ENCODE measurements at places on chromosomes 12 and 14. TPM values are rescaled to one million over a fixed set of nuclear protein-coding genes. Genes with fewer than 3 reads are reported as not detected.

GPX2 gene
- total RNA-seq: not detected

GRIP1 gene
- 12.5 TPM for total RNA-seq

PIP4P1 gene
- total RNA-seq: 27.9 TPM

TAS2R9 gene
- not detected for total RNA-seq

SPPL3 gene
- total RNA-seq: 32.1 TPM

GYS2 gene
- total RNA-seq: not detected

INTS13 gene
- 24.3 TPM for total RNA-seq

NUMB gene
- 63.4 TPM for total RNA-seq

RFX4 gene
- not detected for total RNA-seq

CHGA gene
- 1.2 TPM for total RNA-seq

MFAP5 gene
- total RNA-seq: 94.7 TPM

FOXG1 gene
- 0.66 TPM for total RNA-seq

TBC1D30 gene
- 3.3 TPM for total RNA-seq

ENDOU gene
- 2.0 TPM for total RNA-seq

OTUB2 gene
- total RNA-seq: 0.42 TPM

SRP54 gene
- 40.8 TPM for total RNA-seq

NRIP2 gene
- 1.8 TPM for total RNA-seq
